Cardiac muscle cell (in vitro differentiated cells and primary cell): ENCODE measurements at places on chromosomes 7 and 10.
A peak's percentile ranks its signal among the peaks of the same experiment; 100 is the strongest.

DNA sequence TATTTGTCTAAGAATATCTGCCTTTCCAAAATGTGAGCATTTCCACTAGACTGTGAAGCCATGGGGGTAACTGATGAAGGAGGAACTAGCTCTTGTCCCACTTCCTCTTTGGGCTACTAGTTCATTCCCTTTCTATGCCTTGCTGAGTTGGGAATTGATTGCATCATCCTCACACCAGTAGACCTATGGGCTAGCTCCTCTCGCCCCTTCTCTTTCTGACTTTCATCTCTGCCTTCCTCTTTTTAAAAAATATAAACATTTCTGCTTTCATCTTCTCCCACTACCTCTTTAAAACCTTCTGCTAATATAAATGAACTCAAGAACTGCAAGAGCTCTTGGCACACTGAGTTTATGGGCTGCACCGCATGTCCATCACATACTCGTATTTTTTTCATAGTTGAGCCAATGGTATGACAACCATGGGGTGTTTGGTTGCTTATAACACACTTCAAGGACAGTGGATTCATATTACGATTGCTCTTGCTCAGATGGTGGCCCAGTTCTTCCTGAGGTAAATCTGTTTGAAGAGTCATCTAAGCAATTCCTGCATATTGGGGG lies 182.0 kb downstream of the REEP3 start:
- H3K36me3 ChIP-seq = no peaks in the 10 kb centered on the region
- H3K27me3 ChIP-seq = no peaks in the 10 kb centered on the region
- peak; percentile 41 for DNase-seq

DNA sequence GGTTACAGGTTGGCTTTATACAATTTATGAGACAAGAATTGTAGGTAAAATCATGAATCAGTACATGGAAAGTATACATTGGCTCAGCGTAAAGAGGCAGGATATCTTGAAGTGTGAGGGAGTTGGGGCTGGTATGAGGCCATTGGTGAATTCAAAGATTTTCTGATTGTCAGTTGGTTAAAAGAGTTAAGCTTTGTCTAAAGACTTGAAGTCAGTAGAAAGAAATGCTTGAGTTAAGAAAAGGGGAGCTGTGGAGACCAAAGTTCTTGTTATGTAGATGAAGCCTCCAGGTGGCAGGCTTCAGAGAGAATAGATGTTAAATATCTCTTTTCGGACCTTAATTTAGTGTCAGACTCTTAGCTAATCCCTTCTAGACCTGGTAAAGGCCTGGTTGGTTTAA lies 341.0 kb downstream of the GALNT17 start:
- no peak for DNase-seq
- H3K4me3 ChIP-seq = no peak overlapping the region
- no peak overlapping the region for H3K27ac ChIP-seq

DNA sequence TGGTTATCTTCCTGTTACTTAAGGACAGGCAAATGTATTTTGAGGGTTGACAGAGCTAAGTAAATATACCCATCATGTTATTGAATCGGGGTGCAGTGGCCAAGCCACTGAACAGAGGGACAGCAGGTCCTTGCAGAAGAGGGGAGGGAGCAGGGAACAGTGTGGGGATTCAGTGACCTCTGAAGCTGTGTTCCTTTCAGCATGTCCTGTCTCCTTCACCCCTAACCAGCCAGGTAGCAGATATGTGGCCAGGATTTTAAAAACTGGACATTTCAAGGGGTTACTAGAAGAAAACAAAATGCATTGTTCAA lies 12.7 kb downstream of the ANK3 start:
- H3K27ac ChIP-seq = no peak overlapping the region
- DNase-seq = no peak
- H3K4me3 ChIP-seq = no peak overlapping the region
- H3K27me3 ChIP-seq = no peaks in the 10 kb centered on the region
- no peaks in the 10 kb centered on the region for H3K36me3 ChIP-seq

DNA sequence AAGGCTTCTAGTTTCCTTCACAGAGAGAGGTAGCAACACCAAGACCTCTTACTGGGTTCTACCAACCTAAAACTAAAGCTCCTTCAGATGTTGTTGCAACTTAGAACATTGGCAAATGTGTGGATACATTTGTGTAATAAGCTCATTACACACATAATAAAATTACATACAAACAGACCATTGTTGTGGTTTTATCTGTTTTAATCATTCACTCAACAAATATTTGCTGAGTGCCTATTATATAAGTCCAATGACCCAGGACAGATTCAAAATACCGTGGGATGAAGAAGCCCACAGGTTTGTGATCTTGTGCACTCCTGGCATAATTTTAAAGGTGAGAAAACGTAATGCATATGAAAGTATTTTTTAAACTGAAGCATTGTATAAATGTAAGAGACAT lies 160.4 kb upstream of the NPVF start:
- no peak overlapping the region for H3K4me3 ChIP-seq
- H3K36me3 ChIP-seq = no peaks in the 10 kb centered on the region
- no peak for DNase-seq
- H3K4me1 ChIP-seq = no peaks in the 10 kb centered on the region
